Tongue (tissue), 3 donors: ENCODE measurements at places on chromosomes 7 and 10.

DNA sequence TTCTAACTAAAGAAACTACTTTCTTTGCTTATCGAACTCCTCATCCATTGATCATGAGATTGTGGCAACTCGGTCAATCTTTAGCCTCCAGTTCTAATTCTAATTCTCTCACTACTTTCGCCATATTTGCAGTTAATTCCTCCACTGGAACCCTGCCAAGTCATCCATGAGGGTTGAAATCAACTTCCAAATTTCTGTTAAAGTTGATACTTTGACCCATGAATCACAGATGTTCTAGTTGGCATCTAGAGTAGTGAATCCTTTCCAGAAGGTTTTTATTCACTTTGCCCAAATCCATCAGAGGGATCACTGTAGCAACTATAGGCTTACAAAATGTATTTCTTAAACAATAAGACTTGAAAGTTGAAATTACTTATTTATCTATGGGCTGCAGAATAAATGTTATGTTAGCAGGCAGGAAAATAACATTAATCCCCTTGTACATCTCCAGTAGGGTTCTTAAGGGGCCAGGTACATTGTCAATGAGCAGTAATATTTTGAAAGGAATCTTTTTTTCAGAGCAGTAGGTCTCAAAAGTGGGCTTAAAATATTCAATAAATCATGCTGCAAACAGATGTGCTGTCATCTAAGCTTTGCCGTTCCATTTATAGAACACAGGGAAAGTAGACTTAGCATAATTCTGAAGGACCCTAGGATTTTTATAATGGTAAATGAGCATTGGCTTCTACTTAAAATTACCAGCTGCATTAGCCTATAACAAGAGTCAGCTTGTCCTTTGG, 39.4 kb downstream of the CCDC71L start:
- DNase-seq = no peak

DNA sequence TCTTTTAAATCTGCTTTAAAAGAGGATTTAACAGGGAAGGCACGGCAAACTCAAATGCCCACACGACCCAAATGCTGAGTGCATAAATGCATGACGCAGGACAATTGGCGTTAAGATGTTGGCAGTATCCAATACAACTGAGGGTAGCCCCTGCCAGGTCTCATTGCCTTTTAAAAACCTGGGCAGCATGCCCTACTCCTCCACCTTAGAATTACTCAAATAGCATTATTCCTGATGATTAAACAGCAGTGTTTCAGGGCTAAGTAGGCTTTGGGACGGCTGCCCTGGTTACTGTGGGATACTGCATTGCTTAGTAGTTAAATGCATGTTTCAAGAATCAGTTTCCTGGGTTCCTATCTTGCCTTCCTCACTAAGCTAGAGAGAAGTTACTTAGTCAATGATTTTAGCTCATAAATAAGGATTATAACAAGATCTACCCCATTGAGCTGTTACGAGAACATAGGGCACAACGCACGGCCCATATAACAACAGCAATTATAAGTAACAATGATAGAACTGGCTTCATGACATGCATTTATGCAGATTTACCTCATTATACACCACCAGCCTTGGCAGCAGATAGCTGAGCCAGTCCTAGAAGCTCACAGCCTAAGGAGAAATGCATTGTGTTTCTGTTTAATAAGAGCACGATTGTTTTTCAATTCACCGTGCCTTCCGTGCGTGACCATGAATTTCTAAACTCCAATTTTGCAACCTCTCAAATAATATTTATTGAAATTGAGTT, 7.9 kb downstream of the TUBAL3 start:
- DNase-seq = no peak

DNA sequence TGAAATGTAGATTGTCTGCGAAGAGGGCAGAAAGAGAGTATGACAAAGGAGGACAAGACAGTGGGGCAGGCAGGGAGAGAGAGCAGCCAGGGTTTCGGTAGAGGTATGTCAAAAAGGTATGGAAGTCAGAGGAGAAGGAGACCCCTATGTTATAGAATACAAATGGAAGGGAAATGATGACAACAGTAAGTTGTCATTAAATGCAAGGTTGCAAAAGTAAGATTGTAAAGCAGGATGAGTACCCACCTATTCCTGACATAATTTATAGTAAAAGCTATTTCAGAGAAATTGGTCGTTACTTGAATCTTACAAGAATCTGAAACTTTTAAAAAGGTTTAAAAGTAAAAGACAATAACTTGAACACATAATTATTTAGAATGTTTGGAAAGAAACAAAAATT, 126.3 kb downstream of the CFTR start:
- DNase-seq = no peak

DNA sequence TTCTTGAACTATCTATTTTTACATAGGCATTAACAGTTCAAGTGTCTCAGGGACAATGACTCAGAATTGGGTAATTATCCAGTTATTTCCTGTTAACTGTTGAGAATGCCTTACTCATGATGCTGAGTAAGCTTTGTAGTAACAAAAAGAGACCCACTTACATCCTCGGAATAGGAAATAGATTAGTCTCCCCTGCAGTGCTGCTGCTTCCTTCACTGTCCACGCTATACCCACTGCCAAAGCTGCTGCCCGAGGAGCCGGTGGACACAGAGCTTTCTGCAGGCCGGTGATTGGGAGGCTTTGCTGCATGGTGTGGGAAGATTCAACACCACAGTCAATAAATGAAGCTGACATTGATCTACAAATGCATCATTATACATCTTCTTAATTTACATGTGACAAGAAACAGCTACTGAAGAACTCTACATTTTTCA, 357.1 kb downstream of the PCLO start:
- DNase-seq = peak; percentile 9

DNA sequence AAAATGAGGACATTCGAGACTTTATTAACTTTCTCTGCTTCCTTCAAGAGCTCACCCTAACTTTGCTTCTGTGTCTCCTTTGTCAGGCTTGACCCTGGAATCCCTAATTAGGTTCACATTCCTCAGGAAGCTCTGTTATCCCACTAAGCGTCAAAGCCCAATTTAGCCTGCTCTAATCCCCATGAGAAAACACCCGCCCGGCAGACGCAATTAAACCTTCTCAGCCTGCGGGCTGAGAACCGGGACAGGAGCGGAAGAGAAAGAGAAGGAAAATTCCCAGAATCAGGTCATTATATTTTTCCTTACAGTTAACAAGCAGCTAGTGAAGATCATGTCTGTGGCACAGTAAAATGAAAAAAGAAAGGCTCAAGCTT, 93.0 kb downstream of the TNS3 start:
- peak; percentile 63 for DNase-seq

DNA sequence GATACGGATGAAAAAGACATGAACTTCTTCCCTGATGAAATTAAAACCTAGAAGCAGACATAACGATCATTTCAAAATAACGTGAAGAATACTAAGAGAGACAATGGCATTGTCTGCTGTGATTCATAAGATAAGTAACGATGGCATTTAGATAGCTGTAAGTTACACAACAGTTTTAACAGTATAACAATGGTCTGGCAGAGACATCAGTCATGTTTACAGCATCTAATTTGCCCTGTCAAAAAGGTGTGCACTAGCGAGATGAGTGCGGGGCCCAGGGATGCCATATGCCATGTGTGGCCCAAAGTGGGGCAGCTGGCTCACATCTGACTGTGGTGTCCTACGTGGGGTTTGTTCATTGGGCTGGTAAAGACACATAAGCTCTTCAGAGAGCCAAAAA, 55.7 kb upstream of the RHEB start:
- DNase-seq = no peak

DNA sequence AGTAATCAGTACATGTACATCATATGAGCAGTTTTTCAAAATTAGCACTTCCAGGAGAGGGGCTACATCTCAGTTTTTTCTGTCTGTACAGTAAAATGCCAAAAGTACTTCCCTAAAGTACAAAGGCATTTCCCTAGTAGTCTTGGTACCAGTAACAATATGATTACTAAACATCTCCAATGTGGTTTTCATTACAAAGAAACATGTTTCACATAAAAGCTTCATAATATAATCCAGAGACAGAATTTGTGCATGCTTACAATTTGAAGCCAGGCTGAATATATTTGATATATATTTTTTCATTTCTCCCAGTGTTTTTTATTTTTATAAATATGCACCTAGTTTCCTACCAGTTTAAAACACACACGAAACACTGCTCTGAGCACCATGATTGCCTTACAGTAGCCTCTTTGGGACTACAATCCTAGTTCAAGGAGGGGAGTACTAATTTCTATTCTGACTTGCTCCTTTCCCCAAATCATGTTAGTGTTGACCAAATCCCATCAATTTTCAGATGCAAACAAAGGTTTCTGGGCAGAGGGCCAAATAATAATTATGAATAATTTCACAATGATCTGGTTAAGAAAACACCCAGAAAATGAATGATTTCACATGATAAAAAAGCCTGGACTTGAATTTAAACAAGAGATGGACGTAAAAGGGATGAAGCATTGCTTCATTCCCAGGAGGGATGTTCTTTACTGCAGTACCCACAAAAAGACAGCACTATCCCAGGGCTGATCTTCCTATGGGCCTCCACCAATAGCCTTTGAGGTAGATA, 201.3 kb downstream of the SLC25A13 start:
- peak; percentile 23 for DNase-seq

- peak; percentile 67 for DNase-seq
These were observed 127.6 kb downstream of the OAT start for GRCh38 chr10:124291001-124291701.

GRCh38 chr10:86251426-86251825, 115.2 kb downstream of the GRID1 start:
- no peak for DNase-seq

- DNase-seq = no peak
These were observed 891.9 kb downstream of the CNTNAP2 start for GRCh38 chr7:147008530-147008929.

GRCh38 chr10:47378606-47379444, 5.3 kb downstream of the ZNF488 start:
- no peak for DNase-seq
